SW480 (cell line): ENCODE measurements at places on chromosomes 7 and 10.
A peak's percentile ranks its signal among the peaks of the same experiment; 100 is the strongest.

DNA sequence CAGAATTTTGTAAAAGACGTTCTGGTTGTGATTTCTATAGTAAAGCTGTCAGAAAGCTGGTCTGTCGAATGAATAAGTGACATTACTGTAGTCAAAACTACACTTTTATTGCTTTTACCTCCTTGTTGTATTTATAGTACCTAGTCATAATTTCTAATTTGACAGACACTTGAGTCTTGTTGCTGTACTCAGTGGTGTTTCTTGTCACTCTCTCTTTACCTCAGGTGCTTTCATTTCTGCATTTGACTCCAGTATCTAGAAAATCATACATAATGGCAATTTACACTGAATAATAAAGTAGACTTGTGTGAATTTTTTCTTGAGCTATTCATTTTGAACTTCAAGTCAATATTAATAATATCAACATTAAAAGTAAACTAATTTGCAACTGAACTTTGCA is 257.6 kb upstream of the TEX47 start:
- no peak for DNase-seq

- no peak for DNase-seq
Measured at GRCh38 chr10:77840636-77841035, 85.9 kb downstream of the DLG5 start.

DNA sequence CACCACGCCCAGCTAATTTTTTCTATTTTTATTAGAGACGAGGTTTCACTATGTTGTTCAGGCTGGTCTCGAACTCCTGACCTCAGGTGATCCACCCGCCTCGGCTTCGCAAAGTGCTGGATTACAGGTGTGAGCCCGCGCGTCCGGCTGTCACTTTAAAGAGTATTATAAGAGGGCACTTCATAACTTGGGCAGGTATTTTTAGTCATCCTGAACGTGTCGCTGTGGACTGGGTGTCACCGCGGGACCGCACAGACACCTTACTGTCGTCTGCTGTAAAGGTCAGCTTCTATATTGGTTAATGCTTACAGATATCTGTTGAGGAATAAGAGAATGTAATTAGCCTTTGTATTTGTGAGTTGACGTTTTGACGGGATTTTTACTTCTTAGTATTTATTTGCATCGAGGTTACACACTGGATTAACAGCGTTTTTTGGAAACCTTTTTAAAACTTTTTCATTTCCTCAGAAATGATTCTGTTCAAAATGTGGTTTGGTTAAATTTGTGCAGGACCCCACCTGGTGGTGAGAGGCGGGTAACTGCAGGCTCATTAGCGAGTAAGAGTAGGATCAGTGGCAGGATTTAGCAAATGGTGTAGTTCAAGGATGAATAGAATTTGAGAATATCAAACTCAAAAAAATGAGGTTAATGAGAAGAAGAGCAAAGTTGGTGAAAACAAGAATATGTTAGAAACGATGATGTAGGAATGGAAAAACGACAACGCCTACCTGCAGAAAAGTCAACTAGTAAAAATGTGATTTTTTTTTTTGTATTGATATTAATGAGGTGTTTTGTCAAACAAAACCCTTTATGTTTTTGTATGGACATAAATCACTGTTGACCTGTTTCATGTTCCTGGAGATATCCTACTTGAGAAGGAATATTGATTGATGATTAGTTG is 3.2 kb downstream of the DNAJB6 start:
- DNase-seq, result peak; percentile 54

- DNase-seq, result no peak
Measured at GRCh38 chr7:141287936-141288335, 214.1 kb downstream of the TMEM178B start.

DNA sequence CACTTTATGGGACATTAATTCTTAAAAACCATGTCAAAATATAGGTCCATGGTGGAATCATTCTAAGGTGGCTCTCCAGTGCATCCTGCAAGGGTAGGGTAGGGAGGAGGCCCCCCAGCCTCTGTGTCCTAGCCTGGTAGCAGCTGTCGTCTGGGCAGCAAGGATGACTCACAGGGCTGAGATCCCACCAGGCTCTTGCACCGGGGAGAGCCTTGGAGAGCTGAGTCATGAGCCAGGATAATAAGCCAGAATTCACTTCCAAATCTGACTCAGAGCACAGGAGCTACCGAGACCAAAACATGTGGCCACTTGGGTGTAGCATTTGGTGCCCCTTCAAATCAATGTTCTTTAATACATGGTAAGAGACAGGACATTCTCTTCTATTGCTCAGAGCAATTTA is 298.5 kb downstream of the NEBL start:
- peak; percentile 53 for DNase-seq

GRCh38 chr7:80027611-80028173 is 106.9 kb upstream of the GNAI1 start:
- DNase-seq, result peak; percentile 23

- DNase-seq, result no peak
Measured at GRCh38 chr10:128481152-128481840, 355.1 kb upstream of the MKI67 start.

- DNase-seq, result no peak
Measured at GRCh38 chr10:103998805-103999204, 31.9 kb downstream of the SLK start.

GRCh38 chr10:119315128-119316001 is 108.0 kb downstream of the GRK5 start:
- peak; percentile 78 for DNase-seq

GRCh38 chr10:71032887-71033286 is 144.5 kb upstream of the PCBD1 start:
- no peak for DNase-seq

- peak; percentile 63 for DNase-seq
Measured at GRCh38 chr7:45402480-45403218, 171.5 kb upstream of the ADCY1 start.

GRCh38 chr7:80272560-80273239 is 138.1 kb downstream of the GNAI1 start:
- DNase-seq, result no peak

- no peak for DNase-seq
Measured at GRCh38 chr10:57964351-57964750, 303.3 kb downstream of the IPMK start.

DNA sequence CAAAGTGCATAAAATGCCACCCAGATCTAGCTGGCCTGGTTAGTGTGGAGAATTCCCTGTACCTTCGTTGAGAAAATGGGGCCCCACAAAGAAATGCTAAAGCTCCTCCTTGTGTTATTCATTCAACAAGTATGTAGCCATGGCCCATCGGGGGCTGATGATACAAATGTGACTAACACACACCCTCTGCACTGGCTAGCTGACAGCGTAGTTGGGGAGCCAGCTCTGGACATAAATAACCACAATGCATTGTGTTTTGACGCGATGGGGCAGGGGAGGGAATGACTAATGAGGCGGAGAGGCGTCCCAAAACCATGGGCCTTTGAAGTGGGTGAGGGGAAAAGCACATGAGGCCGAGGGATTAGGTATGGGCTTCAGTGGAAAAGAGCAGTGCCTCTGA is 28.2 kb upstream of the ASL start:
- peak; percentile 97 for DNase-seq

- no peak for DNase-seq
Measured at GRCh38 chr7:141486959-141487358, 64.3 kb upstream of the AGK start.

- peak; percentile 88 for DNase-seq
Measured at GRCh38 chr7:2520131-2520760, 672 bp downstream of the LFNG start.

DNA sequence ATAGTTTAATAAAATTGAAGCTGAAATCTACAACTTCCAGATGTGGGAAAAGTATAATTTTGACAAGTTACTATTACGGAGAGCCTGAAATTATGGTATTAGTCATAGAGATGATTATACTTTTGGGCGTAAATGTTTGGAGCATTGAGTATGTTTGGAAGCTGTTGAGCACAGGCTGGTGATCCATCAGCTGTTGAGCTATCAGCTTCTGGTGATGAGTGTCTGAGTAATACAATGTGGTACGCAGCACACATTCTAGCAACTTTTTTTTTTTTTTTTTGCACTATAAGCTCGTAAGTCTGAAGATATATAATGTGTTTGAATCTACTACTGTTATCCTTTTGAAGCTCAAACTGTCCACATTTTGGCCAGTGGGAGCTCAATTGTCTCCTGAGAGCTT is 123.4 kb downstream of the ATE1 start:
- DNase-seq, result no peak

DNA sequence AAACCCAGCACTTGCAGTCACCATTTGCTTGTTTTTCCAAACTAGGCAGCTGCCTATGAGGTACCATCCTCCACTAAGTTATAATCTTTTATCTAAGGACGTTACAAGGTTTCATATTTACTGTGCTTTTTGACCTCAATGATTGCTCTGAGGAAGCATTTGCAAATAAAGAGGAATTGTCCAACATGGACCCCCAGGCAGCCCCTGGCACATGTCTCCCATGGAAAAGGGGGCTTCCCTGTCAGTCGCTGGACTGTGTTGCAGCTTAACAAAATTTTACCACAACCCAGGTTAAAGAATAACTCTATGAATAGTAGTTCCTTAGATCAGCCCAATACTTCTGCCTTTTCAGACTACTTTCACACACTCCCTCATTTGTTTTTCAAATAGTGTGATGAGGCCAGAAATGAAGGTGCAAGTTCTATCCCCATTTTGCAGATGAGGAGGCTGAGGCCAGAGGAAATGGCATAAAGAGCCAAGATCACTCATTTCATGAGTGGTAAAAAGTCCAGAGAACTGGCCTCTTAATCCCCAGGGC is 52.8 kb upstream of the ZPBP start:
- no peak for DNase-seq

- DNase-seq, result no peak
Measured at GRCh38 chr7:113548561-113548960, 370.2 kb downstream of the PPP1R3A start.

DNA sequence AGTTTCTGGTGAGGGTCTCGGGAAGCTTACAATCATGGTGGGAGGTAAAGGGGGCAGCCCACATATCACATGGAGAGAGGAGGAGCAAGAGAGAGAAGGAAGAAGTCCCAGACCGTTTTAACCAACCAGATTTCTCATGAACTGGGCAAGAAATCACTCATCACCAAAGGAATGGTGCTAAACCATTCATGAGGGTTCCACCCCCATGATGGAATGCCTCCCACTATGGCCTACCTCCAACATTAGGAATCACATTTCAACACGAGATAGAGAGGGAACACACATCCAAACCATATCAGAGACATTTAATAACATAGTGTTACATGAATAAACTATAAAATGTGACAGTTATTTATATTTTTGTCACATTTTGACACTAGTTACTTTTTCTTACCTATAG is 214.8 kb upstream of the MAGI2 start:
- DNase-seq, result no peak

DNA sequence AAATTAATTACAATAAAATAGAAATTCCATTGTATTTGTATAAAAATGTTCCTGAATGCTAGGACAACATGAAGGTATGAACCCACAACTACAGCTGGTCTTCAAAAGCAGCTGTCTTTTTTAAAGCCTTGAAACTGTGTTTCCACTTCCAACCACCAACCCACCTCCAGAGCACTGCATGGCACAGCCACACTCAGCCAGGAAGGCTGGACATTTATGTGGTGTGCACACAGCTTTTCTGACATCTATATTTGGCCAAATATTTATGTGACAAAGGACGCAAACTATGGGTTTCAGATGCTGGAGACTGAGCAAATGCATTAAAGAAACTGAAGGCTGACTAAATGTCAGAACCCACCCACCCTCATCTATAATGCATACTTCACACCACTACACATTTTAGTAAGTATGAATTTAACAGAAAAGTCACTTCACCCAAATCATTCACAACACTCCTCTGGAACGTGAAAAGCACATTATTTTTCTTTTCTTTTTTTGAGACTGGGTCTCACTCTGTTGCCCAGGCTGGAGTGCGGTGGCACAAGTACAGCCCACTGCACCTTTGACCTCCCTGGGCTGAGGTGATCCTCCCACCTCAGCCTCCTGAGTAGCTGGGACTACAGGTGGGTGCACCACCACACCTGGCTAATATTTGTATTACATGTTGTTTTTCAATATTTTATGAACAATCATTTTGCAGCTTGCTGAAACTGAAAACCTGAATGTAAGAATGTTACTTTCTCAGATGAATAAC is 27.9 kb upstream of the DAGLB start:
- DNase-seq, result no peak

- no peak for DNase-seq
Measured at GRCh38 chr7:99560834-99561736, 2.6 kb downstream of the ZNF655 start.

GRCh38 chr10:91689731-91690168 is 56.9 kb upstream of the PPP1R3C start:
- peak; percentile 30 for DNase-seq

DNA sequence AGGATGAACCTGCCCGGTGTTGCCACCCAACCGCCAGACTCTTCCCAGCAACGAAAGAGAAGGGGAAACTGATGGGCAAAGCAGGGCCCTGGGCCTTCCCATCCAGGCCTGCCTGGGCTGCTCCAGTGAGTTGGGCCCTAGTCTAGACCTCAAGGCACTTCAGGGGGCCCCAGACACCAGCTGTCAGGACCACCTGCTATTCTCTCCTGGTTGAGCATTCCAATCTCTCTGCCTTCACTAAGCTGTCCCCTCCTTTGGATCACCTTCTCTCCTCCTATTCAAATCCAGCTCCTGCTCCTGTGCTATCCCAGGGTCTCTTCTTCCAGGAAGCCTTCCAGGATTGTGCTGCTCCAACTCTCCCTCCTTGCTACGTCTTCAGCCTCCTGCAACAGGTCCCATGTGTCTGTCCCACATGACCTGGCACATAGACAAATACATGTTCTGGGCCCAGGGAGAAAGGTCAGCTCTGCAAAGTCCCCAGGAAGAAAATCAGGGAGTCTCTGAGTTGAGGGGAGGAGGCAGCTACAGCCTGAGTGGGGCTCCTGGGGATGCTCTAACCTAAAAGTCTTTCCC is 3.1 kb downstream of the STX1A start:
- no peak for DNase-seq

GRCh38 chr7:40870108-40870507 is 735.3 kb downstream of the SUGCT start:
- no peak for DNase-seq

GRCh38 chr7:134571746-134572461 is 23.0 kb downstream of the AKR1B15 start:
- DNase-seq, result no peak
